CD4-positive, alpha-beta memory T cell (primary cell): ENCODE measurements at places on chromosomes 3 and 15.

DNA sequence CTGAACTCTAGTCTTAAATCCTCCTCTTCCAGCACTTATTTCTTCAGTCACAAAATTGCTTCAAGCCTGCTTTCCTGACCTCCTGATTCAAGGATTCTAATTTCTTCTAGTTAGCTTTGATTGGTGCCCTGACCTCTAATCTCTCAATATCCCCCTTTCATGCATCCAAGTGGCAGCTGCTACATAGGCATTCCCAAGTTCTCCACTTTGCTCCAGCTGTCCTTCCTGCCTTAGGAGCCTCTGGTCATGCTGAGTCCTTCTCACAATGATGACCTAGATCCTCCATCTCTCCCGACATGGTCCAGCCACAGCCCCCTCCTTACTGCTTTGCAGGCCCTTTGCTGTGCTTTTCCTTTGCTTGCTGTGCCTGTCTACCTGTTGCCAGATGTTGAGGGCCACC is 347.8 kb upstream of the C2CD4B start:
- DNase-seq, result no peak

DNA sequence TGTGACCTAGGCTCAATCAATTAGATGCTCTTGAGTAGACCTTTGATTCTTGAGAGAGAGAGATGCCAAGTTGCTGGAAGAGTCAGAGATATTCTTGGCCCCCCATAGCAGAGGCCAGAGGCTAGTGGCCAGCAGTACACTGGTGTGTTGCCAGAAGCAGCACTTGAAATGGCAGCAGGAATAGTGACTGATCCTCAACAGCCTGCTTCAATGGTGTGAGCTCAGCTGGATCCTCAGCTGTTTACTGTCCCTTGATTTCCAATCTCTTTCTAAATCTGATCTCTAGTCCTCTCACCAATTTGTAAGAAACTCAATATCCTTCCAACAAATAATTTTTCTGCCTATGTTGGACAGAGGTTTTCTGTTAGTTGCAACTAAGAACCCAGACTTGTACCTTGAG is 170.3 kb upstream of the CCDC54 start:
- DNase-seq, result no peak

GRCh38 chr3:55292360-55292759 is 194.7 kb downstream of the WNT5A start:
- DNase-seq, result no peak

DNA sequence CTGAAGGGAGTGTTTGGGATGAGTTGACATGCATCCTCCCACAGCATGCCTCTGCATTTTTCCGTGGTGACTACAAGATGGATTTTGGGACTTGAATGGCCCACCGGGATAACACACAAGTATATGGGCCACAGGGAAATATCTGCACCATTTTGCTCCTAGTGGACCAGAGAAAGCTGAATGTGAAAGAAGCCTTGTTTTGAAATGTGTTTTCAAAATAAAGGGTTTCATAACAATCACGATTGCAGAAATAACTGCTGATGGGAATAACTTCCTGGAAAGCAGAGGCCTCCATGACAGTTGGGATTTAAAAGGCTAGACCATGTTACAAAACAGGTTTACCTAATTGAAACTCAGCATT is 77.5 kb upstream of the PRR23C start:
- no peak for DNase-seq

GRCh38 chr3:166634091-166634746 is 745.9 kb downstream of the ZBBX start:
- DNase-seq, result no peak

DNA sequence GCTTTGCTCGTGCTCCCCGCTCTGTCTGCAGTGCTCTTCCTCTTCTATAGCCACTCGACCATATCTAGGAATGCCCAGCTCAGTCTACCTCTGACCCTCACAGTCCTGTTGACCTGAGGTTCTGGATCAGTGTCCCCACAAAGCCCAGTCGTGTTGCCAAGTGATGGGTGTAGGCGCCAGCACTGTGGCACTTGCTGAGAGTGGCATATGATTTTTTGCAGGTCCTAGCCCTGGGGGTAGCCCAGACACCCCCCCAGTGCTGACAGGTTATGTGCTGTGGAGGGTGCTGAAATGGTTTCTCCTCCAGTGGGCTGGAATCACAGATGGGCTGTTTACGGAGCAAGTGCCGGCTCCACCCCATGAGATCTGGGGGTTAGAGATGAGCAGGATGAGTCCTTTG is 32.5 kb downstream of the ACAD9 start:
- DNase-seq, result no peak

GRCh38 chr3:140610544-140610943 is 67.3 kb upstream of the TRIM42 start:
- no peak for DNase-seq

- DNase-seq, result no peak
Measured at GRCh38 chr15:77654975-77655374, 22.3 kb upstream of the LINGO1 start.

- DNase-seq, result no peak
Measured at GRCh38 chr3:123140550-123140949, 61.2 kb upstream of the SEC22A start.

- no peak for DNase-seq
Measured at GRCh38 chr3:108891833-108892232, 61.8 kb downstream of the GUCA1C start.

- DNase-seq, result no peak
Measured at GRCh38 chr3:119794971-119795612, 13.2 kb downstream of the NR1I2 start.

- no peak for DNase-seq
Measured at GRCh38 chr3:44000586-44000985, 241.1 kb upstream of the TOPAZ1 start.

GRCh38 chr15:59553879-59554735 is 57.5 kb upstream of the GCNT3 start:
- no peak for DNase-seq

GRCh38 chr3:47419083-47420043 is 38.5 kb downstream of the PTPN23 start:
- no peak for DNase-seq

DNA sequence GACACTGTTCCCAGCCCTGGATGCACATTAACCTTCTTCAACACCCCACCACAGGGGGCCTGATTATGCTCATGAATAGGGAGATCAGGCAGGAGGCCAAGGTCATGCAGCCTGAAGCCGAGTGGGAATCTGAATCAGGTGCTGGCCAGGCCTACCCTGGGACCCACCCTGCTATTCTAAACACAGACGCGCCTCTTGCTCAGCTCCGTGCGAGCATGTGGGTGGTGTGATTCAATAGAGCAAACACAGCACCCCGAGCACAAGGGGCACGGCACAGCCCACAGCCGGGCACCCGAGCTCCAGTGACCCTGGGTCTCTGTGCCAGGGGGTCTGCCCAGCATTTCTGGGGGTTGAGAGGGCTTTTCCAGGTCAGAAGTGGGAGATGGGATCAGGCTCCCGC is 24.6 kb upstream of the GRIP2 start:
- DNase-seq, result no peak

DNA sequence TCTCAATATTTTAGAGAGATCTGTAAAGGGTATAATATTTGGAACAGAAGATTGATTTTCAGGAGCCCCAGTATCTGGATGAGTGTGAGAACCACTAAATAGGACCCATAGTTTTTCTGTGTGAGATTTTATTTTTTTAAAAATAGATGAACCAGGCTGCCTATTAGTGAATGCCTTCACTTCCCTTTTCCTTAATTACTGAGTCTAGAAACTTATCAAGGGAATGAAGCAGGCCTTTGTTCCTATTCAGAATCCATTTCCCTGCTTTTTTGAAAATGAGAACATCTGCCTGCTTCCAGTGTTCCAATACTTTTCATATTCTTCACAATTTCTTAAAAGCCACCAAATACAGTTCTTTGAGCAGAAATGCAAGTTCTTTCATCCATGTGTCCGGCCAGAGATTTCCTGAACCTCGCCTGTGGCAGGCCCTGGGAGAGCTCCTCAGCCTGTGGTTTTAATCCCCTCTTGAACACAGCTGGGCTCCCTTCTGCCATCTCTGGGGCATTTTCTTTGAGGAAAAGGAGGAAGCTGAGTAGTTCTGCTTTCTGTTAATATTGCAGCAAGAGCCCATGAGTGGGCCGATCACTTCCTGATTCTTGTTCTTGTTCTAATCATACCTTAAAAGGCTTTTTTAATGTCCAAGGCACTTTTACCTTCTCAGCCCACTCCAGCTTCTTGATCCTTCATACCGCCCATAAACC is 4.7 kb downstream of the EHD4 start:
- DNase-seq, result no peak

- DNase-seq, result no peak
Measured at GRCh38 chr3:15385901-15386653, 41.3 kb downstream of the METTL6 start.
